ENCODE measurements at places on chromosomes 6 and 20.

DNA sequence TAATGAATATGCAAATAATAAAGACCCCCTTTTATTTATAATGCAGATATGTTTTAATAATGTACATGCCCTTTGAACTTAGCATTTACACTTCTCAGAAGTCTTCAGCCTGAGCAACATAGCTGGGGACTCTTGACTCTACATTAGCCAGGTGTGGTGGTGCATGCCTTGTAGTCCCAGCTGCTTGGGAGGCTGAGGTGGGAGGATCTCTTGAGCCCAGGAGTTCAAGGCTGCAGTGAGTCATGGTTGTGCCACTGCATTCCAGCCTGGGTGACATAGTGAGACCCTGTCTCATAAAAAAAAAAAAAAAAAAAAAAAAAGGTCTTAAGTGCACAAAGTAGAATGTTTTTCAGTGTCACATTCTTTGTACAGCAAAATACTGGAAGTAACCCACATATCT, 17.3 kb upstream of the MAPK13 start:
- DNase-seq = no peak

- no peak for DNase-seq
These were observed 101.1 kb upstream of the TAB2 start for GRCh38 chr6:149216459-149216858.

DNA sequence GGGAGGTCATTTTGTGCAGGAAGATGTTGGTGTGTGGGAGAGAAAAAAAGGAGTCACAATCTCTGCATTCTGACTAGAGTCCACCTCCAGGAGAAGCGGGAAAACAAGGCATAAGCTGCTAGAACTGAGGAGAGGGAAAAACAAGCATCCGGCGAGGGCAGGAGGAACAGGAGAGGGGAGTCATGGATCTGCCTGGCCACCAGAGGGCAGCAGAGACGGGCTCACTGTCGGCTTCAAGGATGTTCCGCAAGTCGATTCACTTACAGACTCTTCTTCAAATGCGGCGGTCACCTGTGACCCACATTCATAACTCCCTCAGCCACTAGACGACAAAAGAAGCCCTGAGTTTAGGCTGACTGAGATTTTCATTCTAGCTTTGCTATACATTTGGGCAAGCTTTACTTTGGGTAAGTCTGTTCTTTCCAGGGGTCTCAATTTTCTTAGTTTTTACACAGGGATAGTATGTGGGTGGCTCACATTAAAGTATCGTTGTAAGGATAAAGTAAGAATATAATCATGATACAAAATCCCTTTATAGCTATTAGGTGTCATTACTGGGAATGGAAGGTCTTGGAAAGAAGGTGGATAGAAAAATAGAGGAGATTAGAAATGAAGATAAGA, 6.6 kb upstream of the BTNL2 start:
- DNase-seq = peak; percentile 71

DNA sequence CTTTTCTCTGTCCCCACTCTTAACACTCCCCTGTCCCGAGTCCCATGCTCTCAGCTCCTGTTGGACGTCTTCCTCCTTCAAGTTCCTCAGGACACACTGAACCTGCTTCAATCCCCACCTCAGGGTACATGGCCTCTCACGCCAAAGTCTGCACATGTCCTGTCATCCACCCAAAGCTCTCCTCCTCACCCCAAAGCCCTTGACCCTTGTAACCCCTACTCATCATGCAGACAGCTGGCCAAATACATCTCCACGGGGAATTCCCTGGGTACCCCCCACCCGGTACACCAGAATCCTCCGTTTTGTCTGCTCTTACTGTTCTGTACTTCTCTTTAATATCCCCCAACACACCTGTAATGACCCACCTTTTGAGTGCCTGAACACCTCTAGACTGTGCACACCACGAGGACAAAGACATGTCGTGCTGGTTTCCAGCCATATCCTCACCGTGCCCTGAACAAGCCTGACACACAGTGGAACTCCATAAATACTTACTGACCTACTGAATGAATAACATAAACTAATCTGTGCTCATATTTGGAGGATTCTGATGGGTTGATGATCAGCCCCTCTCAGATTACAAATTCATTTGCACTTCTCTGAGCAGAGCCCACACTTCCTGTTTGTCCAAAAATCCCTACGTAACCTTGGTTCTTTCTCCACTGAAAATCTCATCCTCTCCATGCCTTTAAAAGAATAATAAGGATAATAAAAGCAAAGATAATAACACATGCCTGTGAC, 66.8 kb upstream of the EYA2 start:
- DNase-seq = no peak

- no peak for DNase-seq
These were observed 1.2 kb upstream of the ADGRF1 start for GRCh38 chr6:47043286-47043685.

Data from left kidney (tissue), 8 donors.